ENCODE measurements at places on chromosomes 6 and 20. TPM values are rescaled to one million over a fixed set of nuclear protein-coding genes. Genes with fewer than 3 reads are reported as not detected.
A peak's percentile ranks its signal among the peaks of the same experiment; 100 is the strongest.

Gene ISM1
- 42.9 TPM for total RNA-seq

Gene PRPH2
- total RNA-seq = 2.8 TPM

Gene FAM83C
- not detected for total RNA-seq

Gene MAK
- 0.12 TPM for total RNA-seq

Gene PABPC1L
- 21.6 TPM for total RNA-seq

Gene PROKR2
- total RNA-seq = not detected

Gene BPIFA1
- total RNA-seq = not detected

Gene NMBR
- total RNA-seq = not detected

Gene STK35
- total RNA-seq = 10.5 TPM

Gene TUBB2B
- total RNA-seq = 6.3 TPM

Gene FOXC1
- 88.8 TPM for total RNA-seq

Gene MYLK4
- 1.4 TPM for total RNA-seq

Gene PLN
- total RNA-seq = 587 TPM

Gene BPIFB4
- total RNA-seq = not detected

GRCh38 chr6:152129691-152130151, 322.2 kb downstream of the ESR1 start:
- no peak overlapping the region for H3K27ac ChIP-seq
- H3K4me3 ChIP-seq = no peak overlapping the region
- peaks cover 10% of the 10 kb centered on the region for H3K36me3 ChIP-seq
- DNase-seq = no peak

DNA sequence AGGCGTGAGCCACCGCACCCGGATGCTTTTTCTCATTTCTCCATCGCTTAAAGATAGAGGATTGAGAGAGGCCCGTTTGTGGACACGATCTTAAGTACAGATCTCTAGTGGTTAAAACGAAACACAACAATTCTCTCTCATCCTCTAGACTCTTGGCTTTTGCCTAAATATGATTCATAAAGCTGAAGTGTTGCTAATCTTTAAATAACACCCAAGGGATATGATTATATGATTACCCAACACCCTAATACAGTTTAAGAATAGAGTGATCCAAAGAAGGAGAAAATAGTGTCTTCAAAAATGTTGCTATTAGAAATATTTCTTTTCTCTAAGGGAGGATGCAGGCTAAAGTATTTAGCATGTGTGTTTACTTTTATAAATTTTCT, 50.4 kb downstream of the MTHFD1L start:
- DNase-seq = no peak
- H3K27ac ChIP-seq = peak overlapping the region; percentile 28
- H3K4me3 ChIP-seq = no peak overlapping the region
- no peaks in the 10 kb centered on the region for H3K27me3 ChIP-seq
- no peaks in the 10 kb centered on the region for H3K4me1 ChIP-seq

DNA sequence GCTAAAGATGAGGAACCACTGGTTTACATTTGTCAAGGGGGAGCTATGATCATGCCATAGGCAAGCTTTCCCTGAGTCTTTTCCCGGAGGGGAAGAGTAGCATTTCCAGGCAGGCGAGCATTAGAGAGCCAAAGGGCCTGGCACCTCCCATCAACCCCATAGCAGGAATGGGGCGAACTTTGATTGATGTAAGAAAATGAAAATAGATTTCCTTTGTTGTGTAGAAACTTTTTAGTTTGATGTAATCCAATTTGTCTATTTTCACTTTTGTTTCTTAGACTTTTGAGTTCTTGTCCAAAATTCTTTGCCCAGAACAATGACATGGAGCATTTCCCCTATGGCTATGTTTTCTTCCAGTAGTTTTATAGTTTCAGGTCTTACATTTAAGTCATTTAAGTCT, 85.2 kb downstream of the CDH26 start:
- DNase-seq = no peak
- H3K27me3 ChIP-seq = peaks cover 2% of the 10 kb centered on the region
- H3K36me3 ChIP-seq = no peaks in the 10 kb centered on the region
- no peaks in the 10 kb centered on the region for H3K4me1 ChIP-seq

- no peaks in the 10 kb centered on the region for H3K27me3 ChIP-seq
- no peaks in the 10 kb centered on the region for H3K4me1 ChIP-seq
- no peak overlapping the region for H3K4me3 ChIP-seq
- no peak for DNase-seq
Measured at GRCh38 chr20:42179768-42180167, 561.6 kb upstream of the CHD6 start.

- H3K4me3 ChIP-seq = no peak overlapping the region
- H3K4me1 ChIP-seq = no peaks in the 10 kb centered on the region
- H3K27ac ChIP-seq = no peak overlapping the region
- no peak for DNase-seq
- H3K27me3 ChIP-seq = peaks cover 1% of the 10 kb centered on the region
Measured at GRCh38 chr6:91088515-91088914, 501.6 kb upstream of the MAP3K7 start.

- H3K27ac ChIP-seq = no peak overlapping the region
- no peak overlapping the region for H3K4me3 ChIP-seq
- H3K36me3 ChIP-seq = no peaks in the 10 kb centered on the region
- H3K4me1 ChIP-seq = no peaks in the 10 kb centered on the region
Measured at GRCh38 chr20:1296922-1297321, 30.8 kb downstream of the SNPH start.

GRCh38 chr6:18507561-18507960, 120.4 kb downstream of the RNF144B start:
- DNase-seq = no peak
- H3K36me3 ChIP-seq = no peaks in the 10 kb centered on the region
- no peaks in the 10 kb centered on the region for H3K4me1 ChIP-seq
- no peak overlapping the region for H3K27ac ChIP-seq
- no peak overlapping the region for H3K4me3 ChIP-seq

DNA sequence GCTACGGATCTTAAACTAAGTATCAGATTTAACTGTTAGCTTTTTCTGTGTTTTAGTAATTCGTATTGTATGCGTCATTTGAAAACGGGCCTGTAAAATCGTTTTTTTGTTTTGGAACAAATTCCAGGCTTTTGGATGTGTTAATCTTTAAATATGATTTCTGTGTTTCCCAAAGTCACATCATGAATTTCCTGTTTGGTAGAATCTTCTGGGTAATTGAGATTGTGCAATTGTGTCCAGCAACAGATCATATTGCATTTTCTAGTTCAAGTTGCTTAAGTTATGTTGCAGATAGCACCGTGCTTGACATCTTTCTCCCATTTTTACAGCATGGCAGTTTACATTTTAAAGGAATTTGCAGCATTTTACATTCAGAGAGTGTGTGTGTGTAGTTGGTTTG, 1.9 kb downstream of the MAPK14 start:
- no peaks in the 10 kb centered on the region for H3K36me3 ChIP-seq
- H3K27ac ChIP-seq = no peak overlapping the region
- H3K4me1 ChIP-seq = peaks cover 3% of the 10 kb centered on the region
- no peaks in the 10 kb centered on the region for H3K27me3 ChIP-seq
- H3K4me3 ChIP-seq = peak overlapping the region; percentile 65
- DNase-seq = no peak

DNA sequence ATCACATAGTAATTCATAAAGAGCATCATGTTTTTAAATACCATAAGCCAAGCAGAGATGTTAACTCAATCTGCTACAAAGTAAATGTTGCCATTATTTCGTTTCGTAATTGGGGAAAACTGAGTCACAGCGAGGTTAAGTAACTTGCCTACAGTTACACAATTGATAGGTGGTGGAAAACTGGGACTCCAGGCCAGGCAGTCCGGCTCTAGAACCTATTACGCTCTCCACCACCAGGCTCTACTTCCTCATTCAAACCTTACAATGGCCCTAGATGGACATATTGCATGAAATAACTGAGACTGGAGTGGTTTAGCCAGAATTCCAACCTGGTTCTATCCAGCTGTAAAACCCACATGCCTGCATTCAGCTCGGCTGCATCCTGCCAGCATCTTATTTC, 58.2 kb downstream of the LINC00237 start:
- no peak for DNase-seq
- H3K4me1 ChIP-seq = no peaks in the 10 kb centered on the region
- H3K27me3 ChIP-seq = no peaks in the 10 kb centered on the region
- no peak overlapping the region for H3K4me3 ChIP-seq
- H3K27ac ChIP-seq = no peak overlapping the region
- H3K36me3 ChIP-seq = no peaks in the 10 kb centered on the region

DNA sequence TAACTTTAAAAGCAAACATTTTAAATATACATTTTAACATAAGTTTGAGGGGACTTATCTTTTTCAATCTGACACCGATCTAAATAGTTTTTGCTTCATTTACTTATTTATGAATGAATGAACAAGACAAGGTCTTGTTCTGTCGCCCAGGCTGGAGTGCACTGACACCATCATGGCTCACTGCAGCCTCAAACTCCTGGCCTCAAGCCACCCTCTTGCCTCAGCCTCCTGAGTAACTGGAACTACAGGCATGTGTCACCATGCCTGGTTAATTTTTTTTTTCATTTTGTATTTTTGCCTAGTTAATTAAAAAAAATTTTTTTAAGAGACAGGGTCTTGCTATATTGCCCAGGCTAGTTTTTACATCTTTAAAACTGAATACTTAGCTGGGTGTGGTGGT, 25.4 kb downstream of the FBXO9 start:
- no peaks in the 10 kb centered on the region for H3K27me3 ChIP-seq
- H3K4me1 ChIP-seq = no peaks in the 10 kb centered on the region
- H3K36me3 ChIP-seq = peaks cover 5% of the 10 kb centered on the region
- no peak for DNase-seq
- H3K4me3 ChIP-seq = no peak overlapping the region

DNA sequence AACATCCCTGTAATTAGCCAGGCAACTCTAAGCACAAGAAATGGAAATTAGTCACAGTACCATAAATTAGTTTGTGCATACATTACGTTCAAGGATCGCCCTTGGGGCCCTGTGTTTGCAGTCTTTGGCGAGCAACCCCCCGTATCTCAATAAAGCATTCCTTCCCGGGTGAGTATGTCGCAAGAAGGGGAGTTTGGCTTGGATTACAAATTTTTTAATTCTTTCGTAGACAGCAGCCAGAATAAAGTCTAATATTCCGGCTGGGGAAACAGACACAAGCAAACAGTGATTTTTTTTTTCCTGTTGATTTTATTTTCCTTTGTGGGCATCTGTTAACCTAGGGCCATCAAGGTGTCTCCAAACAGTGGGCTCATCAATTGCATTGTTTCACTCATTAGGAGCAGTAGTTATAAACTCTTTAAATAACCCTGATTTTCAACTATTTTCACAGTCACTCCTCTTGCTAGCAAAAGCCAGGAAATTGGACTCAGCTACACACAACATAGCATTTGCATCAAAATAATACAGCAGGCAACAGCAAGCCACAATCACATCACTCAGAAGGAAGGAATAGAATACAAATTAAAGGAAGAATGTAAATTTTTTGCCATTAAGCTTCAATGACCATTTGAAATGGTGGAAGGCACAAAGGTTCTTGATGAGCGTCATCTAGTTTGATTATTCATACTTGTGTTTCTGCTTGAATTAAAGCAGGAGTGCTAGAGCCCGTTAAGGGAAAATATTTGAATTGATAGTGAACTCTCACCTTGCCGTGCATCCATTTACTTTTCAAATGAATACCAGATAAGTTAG, 85.3 kb downstream of the LINC00237 start:
- H3K27me3 ChIP-seq = no peaks in the 10 kb centered on the region
- DNase-seq = no peak
- no peak overlapping the region for H3K4me3 ChIP-seq
- H3K36me3 ChIP-seq = no peaks in the 10 kb centered on the region

DNA sequence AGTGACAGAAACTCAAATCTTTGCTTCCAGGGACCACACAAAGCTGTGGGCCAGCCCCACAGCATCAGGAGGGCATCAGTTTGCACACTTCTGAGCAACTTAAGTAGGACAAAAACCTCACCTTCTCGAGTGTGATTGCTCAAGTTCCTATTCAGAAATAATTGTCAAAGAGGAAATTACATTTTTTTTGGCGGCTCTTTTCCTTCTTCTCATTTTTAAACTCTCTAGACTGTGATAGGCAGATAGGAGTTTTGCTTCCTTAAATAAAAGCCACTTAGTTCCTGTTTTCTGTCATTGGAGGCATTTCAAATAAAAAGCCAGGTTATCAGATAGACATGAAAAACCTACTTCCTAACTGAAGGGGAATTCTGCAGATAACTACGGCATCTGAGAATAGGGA, 11.2 kb upstream of the TAGAP start:
- H3K4me3 ChIP-seq = no peak overlapping the region
- DNase-seq = no peak
- H3K27me3 ChIP-seq = peaks cover 2% of the 10 kb centered on the region
- H3K36me3 ChIP-seq = no peaks in the 10 kb centered on the region

- H3K4me3 ChIP-seq = no peak overlapping the region
- no peaks in the 10 kb centered on the region for H3K27me3 ChIP-seq
- H3K4me1 ChIP-seq = no peaks in the 10 kb centered on the region
- H3K27ac ChIP-seq = no peak overlapping the region
Measured at GRCh38 chr6:44558832-44559251, 171.3 kb downstream of the CDC5L start.

DNA sequence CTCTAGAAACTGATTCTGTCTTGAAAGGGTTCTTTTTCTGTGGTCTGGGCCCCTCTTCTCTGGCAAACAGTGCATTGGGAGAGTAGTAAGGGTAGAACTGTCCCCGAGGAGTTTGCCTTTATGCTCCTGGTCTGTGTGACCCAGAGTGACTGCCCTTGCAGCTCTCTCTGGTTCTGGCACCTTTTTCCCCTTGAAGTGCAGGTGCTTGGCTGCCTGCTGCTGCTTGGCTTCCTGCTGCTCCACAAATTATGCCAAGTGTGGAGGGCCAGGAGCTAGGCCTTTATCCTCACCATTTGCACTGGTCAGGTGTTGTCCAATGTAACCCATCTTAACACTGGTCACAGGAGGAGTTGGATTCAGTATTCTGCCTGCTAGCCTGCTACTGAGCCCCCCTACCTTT, 11.2 kb downstream of the KIZ start:
- H3K27ac ChIP-seq = no peak overlapping the region
- H3K27me3 ChIP-seq = no peaks in the 10 kb centered on the region
- peaks cover 2% of the 10 kb centered on the region for H3K36me3 ChIP-seq
- no peak overlapping the region for H3K4me3 ChIP-seq

DNA sequence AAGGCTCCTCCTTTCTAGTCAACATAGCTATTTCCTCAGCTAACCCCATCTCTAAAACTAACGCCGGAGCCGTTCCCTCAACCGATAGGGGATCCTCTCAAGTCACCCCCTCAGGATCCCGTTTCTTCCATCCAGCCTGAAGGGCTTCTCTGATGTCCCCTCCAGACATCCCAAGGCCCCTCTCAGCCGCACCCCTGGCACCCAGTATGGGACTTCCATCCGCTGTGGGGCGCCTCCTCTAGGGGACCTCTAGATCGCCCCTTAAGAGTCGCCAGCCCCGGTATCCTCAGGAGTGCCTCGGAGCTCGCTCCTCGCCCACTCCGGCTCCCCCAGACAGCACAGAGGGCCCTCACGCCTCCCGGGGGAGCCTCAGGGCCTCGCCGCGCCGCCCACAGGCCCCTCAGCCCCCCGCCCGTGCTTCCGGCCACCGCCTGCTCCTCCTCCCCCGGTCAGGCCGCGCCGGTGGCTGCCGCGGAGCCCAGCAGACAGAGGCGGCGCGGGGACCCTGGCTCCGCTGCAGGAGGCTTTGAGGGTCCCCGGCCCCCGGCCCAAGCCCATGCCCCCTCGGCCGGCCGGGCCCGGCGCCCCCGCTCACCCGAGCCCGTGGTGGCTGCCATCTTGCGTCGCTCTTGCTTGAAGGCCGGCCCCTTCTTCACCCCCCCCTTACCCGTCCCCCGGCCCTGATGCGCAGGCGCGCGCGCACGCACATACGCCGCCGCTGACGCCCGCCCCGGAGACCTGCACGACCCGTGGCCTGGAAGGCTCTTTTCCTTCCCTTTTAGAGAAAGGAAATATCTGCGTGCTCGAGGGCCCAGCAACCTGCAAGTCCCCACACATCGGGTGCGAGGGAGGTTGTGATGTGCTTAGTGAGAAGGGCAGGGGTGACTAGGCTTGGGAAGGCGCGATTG, at the start of gene UBE2V1:
TSS of gene UBE2V1 (minus strand) at position 639 of the 908 bp plus-strand sequence. CDS start at position 617, 22 bp downstream.
- H3K4me1 ChIP-seq = peaks cover 8% of the 10 kb centered on the region
- peak; percentile 96 for DNase-seq
- no peaks in the 10 kb centered on the region for H3K27me3 ChIP-seq
- no peaks in the 10 kb centered on the region for H3K36me3 ChIP-seq

Measured in aorta (tissue), 5 donors.